ENCODE measurements at places on chromosomes 13 and 19. TPM values are rescaled to one million over a fixed set of nuclear protein-coding genes. Genes with fewer than 3 reads are reported as not detected.

GRCh38 chr19:18433015-18433691 lies 4.8 kb downstream of the ISYNA1 start:
- no peak for DNase-seq

DNA sequence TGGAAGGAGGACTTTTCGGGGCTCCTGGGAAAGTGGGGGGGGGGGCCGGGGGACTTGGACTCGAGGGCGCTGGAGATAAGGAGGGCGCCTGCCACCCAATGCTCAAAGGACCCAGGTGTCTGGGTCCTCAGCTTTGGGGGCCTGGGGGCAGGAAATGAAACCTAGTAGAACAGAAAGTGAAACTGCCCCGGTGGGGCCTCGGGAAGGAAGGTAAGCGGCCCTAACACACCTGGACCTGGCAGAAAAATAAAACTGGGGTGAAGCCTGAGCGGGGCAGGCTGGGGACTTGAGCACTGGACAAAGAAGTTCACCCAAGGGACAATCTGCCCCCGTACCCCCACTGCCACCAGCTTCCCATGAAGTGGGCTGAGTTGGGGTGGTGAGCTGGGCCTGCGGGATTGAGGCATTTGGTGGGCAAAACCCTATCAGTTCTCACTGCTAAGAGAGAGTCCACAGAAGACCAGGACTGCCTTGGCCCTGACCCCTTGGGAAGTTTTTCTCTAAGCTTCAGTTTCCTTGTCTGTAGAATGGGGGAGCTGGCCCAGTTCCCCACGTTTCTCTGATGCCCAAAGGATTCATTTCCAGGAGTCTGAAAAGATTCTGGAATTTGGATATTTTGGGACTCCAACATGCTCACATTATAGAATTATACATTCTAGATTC lies 2.3 kb downstream of the PRKD2 start:
- DNase-seq, result no peak

SPATA13 gene
- total RNA-seq, result 5.1 TPM

DNA sequence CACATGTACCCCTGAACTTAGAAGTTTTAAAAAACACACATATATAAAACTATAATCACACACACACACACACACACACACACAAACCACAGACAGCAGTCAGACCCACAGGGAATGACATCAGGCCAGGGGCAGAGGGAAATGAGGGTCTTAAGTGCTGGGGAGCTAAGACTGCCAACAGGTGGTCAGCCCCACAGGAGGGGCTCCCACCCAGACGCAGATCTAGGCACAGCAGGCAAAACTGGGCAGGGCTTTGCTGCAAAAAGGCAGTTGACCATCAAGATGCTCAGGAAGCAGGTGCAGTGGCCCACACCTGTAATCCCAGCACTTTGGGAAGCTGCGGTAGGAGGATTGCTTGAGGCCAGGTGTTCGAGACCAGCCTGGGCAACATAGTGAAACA lies 121.0 kb upstream of the LSM14A start:
- DNase-seq, result no peak

GRCh38 chr19:54436628-54437252 lies 12.3 kb upstream of the LENG8 start:
- DNase-seq, result no peak

- no peak for DNase-seq
These were observed 340.8 kb downstream of the KLF5 start for GRCh38 chr13:73399347-73400216.

- DNase-seq, result no peak
These were observed 14.1 kb downstream of the KLF2 start for GRCh38 chr19:16338470-16339360.

DNA sequence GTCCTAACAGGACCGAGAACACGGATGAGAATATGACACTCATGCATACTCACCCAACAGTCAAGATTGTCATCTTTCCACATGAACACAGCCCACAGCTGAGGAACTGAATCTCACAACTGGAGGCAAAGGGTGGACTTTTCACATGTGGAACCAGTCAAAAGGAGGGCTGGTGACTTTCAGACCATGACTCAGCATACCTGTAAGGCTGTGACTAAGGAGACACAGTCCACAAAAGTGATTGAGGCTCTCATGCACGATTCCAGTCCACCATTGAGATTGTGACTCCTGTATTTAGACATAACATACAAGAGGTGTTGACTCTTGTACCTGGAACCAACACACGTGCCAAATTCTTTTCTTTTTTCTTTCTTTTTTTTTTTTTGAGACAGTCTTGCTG lies 40.0 kb downstream of the ZNF729 start:
- no peak for DNase-seq

MRPL54 gene
- 52.4 TPM for total RNA-seq

DNA sequence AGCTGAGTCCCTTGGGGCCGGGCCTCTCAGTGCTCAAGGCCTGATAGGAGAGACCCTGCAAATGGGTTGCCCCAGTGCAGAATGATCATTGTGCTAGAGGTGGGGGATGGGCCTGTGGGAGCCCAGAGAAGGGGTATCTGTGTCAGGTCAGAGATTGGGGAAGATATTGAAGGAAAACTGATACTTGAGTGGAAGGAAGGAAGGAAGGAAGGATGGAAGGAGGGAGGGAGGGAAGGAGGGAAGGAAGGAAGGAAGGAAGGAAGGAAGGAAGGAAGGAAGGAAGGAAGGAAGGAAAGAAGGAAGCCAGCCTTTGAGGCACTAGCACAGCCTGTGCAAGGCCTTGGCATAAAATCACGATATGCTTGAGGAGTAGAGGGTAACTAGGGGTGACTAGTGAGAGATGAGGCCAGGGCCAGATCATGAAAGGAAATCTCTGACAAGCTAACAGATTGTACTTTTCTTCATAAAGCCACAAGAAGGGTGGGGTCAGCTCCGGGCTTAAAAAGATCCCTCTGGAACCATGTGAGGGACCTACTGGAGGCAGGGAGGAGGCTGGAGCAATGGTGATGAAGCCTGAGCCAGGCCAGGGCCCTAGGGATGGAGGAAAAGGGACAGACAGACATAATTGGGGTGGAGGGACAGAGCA lies 11.4 kb downstream of the PTH2 start:
- DNase-seq, result no peak

GRCh38 chr13:33842207-33842606 lies 24.3 kb downstream of the RFC3 start:
- no peak for DNase-seq

GRCh38 chr19:23823952-23824389 lies 65.3 kb upstream of the ZNF681 start:
- DNase-seq, result no peak

DNA sequence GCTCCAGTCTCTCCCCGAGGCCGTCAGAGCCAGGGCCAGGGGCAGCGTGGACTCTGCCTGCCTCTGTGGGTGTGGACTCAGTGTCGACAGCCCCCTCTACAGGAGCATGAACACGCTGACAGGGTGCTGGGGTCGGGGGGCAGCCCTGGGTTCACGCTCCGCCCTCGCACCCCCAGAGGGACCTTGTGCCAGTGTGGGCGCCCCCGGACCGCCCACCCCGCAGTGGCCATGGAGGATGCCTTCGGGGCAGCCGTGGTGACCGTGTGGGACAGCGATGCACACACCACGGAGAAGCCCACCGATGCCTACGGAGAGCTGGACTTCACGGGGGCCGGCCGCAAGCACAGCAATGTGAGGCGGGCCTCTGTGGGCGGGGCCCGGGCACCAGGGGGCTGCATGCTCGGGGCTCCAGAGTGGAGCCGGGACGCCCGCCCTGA lies 8.3 kb downstream of the TRPM4 start:
- DNase-seq, result no peak
